Activated CD4-positive, alpha-beta T cell treated with anti-CD3 and anti-CD28 coated beads for 48 hours (primary cell): ENCODE measurements at places on chromosomes 7 and 10.

DNA sequence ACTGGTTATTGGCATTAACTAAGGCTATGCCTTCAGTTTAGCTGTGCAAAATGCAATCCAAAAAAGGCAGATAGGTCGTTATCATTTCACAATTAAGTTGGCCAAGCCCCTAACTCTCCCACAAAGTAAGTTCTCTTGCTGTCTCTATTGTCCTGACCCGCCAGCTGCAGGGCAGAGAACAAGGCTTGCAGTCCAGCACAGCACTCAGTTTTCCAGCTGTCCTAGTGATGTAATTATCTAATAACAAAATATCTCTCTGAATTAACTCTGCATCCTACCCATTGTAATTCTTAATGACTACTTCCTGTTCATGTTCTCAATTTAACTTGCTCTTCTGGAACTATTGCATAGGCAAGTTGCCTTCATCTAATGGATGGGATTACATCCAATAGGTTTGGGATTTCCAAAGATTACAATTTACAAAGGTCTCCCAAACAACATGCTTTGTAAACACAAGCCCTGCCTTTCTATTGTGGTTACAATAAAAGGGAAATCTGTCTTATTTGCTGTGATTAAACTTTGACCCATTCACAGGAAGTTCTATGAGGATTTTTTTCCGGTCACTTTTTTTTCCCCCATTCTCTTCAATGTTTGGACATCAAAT, 55.2 kb downstream of the CDK6 start:
- no peak for DNase-seq

DNA sequence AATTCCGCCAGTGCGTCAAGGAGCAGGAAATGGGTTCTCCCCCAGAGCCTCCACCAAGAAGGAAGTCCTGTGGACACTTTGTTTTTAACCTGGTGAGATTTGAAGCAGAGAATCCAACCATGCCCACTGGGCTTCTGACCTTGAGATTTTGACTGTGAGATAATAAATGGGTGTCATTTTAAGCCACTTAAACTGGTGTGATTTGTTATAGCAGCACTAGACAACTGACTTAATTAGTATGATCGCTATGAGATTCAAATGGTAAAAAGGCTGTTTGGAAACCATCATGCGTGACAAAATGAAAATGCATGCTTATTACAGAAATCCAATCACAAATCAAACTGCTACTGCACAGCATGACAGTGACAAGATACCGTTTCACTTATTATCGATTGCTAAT, 98.0 kb downstream of the ADAM12 start:
- DNase-seq = no peak

- DNase-seq = no peak
Observed at GRCh38 chr7:138907850-138908249, 73.3 kb downstream of the KIAA1549 start.

DNA sequence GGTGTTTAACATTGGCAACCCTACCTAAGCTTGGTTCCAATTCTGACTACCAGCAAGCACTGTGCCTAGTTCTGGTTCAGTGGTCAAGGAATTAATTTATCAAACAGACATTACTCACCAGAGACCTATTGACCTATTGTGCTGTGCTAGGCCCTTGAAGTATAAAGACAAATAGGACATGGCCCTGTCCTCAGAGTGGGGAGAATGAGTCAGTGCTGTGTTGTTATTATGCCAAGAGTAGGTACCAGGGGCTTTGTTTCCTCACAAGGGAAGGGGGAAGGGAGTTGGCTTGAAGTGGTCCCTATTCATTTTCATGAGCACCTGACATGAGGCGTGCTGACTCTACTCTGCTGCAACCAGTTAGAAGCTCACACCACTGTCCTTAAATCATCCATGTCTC, 62.6 kb upstream of the PLPP4 start:
- no peak for DNase-seq

GRCh38 chr7:82414389-82414788, 29.2 kb downstream of the CACNA2D1 start:
- no peak for DNase-seq

DNA sequence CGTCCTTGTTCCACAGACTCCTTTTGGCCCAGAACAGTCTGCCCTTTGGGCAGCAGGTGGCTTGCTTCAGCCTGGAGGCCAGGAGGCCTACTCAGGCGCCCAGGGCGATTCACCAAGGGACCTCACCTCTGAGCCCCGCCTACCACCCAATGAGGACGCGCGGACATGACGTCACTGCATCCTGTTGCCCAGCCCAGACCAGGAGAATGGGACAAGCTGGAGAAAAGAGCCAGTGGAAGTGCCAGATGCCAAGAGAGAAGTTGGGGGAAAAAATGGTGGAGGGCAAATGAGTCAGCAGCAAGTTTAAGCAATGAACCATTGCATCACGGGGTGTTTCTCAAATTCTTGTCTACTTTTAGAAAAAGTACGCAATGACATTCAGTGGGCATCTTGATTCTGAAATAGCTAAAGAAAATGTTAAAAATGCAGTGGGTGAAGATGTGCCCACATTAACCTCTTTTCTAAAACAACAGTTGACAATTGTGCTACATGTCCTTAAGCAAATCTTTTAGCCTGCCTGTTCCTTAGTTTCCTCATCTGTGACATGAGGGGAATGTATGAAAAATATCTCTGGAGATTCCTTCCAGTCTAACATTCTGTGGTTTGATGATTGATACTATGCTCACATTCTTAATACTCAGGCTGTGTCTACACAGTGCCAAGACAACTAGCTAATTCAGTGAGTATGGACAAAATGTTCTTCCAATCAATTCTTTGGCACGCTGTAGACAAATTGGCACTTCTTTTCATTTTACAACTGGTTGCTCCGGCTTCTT, 23.9 kb upstream of the LEP start:
- DNase-seq = no peak

DNA sequence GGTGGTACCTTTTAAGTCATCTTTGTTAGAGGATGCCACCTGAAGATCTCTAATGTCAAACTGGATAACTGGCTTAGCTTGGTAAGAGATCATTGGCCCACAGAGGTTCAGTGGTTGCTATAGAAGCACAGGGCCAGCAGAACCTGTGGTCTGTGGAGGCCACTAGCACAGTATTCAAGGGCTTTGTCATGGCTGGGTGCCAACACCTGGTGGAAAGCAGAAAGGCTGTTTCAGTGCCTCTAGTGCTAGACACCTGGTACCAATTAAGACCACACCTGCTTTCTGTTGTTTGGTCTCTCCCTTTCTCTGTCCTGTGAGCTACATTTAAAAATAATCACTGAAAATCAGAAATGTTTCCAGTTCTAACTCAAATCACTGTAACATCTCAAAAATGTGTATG, 10.0 kb upstream of the PCGF5 start:
- peak; percentile 25 for DNase-seq

GRCh38 chr7:157046681-157047080, 36.2 kb upstream of the MNX1 start:
- DNase-seq = no peak

- no peak for DNase-seq
Observed at GRCh38 chr10:21458126-21458871, 67.2 kb downstream of the SKIDA1 start.
